Activated naive CD4-positive, alpha-beta T cell (primary cell): ENCODE measurements at places on chromosomes 7 and 10.

- DNase-seq = no peak
Measured at GRCh38 chr7:13091974-13092707, 404.7 kb downstream of the ARL4A start.

DNA sequence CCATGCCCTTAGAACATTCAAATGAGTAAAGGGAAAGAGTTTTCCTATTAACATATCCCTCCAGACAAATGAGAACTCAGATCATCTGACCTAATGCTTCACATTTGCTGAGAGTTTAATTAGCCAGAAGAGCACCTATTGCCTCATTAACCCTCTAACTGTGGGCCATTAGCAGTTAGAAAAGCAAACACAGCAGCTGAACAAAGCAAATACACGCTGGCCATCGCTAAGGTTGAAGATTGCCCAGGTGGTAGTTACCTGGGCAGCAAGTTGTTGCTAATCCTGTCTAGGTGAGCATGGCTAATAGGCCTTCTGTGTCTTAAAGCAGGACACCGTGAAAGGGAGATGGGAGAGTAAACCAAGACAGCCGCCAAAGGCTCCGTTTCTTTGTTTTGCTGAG lies 49.9 kb upstream of the UCN3 start:
- DNase-seq = no peak

GRCh38 chr7:70596598-70596913 lies 535.4 kb upstream of the GALNT17 start:
- no peak for DNase-seq

GRCh38 chr10:92200564-92200963 lies 90.3 kb downstream of the CPEB3 start:
- no peak for DNase-seq

DNA sequence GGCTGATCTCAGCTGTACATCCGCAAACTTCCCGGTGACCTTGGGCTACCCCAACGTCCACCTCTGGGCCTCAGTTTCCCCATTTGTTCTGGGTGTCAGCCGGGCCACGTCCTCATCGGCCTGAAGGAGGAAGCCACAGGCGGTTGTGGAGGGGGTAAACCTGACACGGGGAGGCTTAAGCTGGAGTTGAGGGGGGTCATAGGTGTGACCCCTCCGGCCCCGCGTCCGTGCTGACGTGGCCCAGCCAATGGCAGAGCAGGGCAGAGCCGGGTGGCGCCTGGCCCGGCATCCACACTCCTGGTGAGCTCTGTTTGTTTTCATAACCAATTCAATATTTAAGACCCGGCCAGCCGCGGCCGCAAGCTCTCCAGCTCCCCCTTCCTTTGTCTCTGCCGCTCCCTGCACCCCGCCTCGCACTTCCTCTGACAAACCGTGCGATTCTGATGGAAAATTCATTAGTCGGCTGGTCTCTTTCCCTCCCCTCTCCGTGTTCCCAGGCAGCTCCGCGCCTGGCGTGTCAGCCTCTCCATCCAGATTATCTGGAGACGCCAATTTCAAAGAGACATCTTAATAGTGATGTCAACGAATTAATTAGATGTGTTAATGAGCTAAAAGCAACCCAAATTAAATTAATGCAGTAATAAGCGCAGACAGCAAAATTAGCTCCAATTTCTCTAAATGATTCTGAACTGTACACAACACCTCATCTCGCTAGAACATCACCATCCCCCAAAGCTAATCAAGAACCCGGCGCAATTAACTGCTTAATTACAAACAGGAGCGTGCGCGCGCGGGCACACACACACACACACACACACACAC lies 55.4 kb downstream of the MICALL2 start:
- DNase-seq = no peak
